ENCODE measurements at places on chromosomes 16 and 17. TPM values are rescaled to one million over a fixed set of nuclear protein-coding genes. Genes with fewer than 3 reads are reported as not detected.

GRCh38 chr16:66130296-66130905 lies 236.1 kb upstream of the CDH5 start:
- no peak overlapping the region for H3K4me3 ChIP-seq
- H3K4me1 ChIP-seq: peaks cover 21% of the 10 kb centered on the region
- no peaks in the 10 kb centered on the region for H3K27me3 ChIP-seq
- no peaks in the 10 kb centered on the region for H3K36me3 ChIP-seq
- H3K27ac ChIP-seq: peak overlapping the region; percentile 44

- H3K27ac ChIP-seq: no peak overlapping the region
- no peak overlapping the region for H3K4me3 ChIP-seq
- H3K4me1 ChIP-seq: peaks cover 93% of the 10 kb centered on the region
- H3K36me3 ChIP-seq: no peaks in the 10 kb centered on the region
- no peaks in the 10 kb centered on the region for H3K27me3 ChIP-seq
Observed at GRCh38 chr17:46157443-46158062, 35.7 kb downstream of the KANSL1 start.

DNA sequence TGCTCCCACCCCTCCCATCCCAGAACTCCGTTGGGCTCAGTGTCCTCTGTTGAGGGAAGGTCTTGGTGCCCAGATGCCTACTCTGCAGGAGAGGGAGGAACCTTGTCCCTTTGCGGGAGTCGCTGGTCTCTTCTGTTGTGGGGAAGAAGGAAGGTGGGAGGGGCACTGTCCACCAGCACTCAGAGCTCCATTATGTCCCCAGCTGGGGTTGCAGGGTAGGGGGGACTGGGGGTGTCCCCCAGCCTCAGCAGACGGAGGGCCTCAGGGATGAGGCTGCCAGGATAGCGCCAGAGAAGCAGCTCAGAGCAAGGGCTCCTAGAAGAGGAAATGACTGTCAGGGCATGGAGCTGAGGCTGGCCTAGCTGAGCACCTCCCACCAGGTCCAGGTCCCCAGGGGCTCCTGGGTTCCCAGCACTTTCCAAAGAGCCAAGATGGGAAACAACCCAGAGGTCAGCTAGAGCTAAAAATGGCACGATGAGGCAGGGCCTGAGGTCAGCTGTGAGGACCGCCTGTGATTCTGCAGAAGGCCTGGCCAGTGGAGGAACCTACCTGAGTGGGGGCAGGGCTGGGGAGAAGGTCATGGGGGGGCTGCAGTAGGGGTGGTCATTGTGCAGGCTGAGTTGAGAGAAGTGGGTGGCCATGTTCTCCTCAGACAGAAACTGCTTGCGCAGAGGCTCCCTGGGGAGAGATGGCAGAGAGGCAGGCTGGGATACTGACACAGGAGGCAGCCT lies 893 bp downstream of the HCFC1R1 start:
- no peak for DNase-seq
- H3K27ac ChIP-seq: peak overlapping the region; percentile 96
- peaks cover 2% of the 10 kb centered on the region for H3K27me3 ChIP-seq
- H3K36me3 ChIP-seq: peaks cover 3% of the 10 kb centered on the region
- H3K4me3 ChIP-seq: peak overlapping the region; percentile 68
- H3K4me1 ChIP-seq: peaks cover 52% of the 10 kb centered on the region

Gene GPRC5C
- 27.5 TPM for total RNA-seq

GRCh38 chr16:75116081-75116910 lies at the start of gene LDHD:
Gene LDHD, minus strand, starts transcription at chr16:75116780. Its CDS starts 60 bp downstream, at chr16:75116720.
- DNase-seq: no peak
- peak within 1 kb of the TSS; percentile 43 for H3K27ac ChIP-seq
- peak within 1 kb of the TSS; percentile 48 for H3K4me3 ChIP-seq

DNA sequence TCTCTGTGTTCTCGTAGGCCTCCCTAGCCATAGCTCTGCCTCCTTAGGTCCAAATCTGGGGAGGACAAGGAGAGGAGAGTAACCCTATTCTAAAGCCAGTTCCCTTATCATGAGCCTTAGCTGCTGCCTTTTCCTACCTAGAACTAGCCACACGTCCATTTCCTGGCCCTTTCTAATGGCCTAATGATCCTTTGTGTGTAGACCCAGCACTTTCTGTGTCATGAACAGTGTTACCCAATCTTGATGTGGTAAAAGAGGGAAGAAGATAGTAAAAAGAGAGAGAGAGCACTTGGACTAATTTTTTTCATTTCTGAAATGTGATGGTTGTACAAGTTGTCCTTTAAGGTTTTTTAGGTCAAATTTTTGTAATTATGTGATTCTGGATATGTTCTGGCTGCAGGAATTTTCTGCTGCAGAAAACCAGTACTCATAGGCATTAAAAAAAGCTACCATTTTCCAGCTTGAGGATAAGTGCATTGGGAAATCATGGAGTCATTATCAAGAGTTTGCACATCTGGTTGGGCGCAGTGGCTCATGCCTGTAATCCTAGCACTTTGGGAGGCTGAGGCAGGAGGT lies 18.2 kb downstream of the CASC3 start:
- DNase-seq: no peak
- no peaks in the 10 kb centered on the region for H3K27me3 ChIP-seq
- H3K36me3 ChIP-seq: no peaks in the 10 kb centered on the region
- no peak overlapping the region for H3K4me3 ChIP-seq
- peaks cover 14% of the 10 kb centered on the region for H3K4me1 ChIP-seq

DNA sequence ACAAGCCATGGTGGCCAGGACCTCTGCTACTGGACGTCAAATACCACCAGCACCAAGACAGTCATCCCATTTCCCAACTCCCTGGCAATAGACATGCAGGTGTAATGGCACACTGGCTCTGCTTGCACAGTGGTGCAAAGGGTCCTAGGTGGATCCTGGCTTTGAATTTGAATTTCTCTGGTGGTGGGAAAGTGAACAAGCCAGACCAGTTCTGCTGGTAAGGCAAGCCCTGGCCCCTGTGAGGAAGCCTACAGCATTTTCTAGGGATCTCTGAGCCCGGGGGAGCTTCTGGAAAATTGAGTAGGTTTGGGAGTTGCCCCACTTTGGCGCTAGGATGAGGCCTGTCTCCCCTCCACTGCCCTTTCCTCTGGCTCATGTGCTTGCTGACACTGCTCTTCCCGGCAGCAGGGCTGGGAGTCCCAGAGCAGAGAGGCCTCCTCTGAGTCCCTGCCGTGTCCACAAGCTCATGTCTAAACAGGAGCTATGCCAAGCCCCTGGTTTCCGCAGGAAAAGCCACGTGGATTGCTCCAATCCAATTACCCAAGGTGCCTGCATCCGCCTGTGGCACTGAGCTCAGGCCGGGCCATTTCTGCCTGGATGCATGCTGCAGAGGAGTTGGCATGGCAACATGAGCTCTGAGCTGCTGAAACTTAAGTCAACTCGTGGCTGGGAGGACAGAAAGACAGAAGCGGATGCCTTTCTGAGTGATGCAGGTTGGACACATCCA lies 67.0 kb downstream of the PRMT7 start:
- DNase-seq: no peak
- no peak overlapping the region for H3K4me3 ChIP-seq
- no peaks in the 10 kb centered on the region for H3K36me3 ChIP-seq
- H3K27me3 ChIP-seq: no peaks in the 10 kb centered on the region
- no peaks in the 10 kb centered on the region for H3K4me1 ChIP-seq
- H3K27ac ChIP-seq: no peak overlapping the region

- no peak overlapping the region for H3K4me3 ChIP-seq
- no peaks in the 10 kb centered on the region for H3K4me1 ChIP-seq
Observed at GRCh38 chr16:62989480-62989879, 953.2 kb upstream of the CDH8 start.

GRCh38 chr16:20768121-20768520 lies 4.3 kb downstream of the ACSM3 start:
- no peaks in the 10 kb centered on the region for H3K27me3 ChIP-seq
- H3K4me1 ChIP-seq: peaks cover 7% of the 10 kb centered on the region
- H3K36me3 ChIP-seq: no peaks in the 10 kb centered on the region
- no peak for DNase-seq
- H3K4me3 ChIP-seq: no peak overlapping the region
- H3K27ac ChIP-seq: no peak overlapping the region

DNA sequence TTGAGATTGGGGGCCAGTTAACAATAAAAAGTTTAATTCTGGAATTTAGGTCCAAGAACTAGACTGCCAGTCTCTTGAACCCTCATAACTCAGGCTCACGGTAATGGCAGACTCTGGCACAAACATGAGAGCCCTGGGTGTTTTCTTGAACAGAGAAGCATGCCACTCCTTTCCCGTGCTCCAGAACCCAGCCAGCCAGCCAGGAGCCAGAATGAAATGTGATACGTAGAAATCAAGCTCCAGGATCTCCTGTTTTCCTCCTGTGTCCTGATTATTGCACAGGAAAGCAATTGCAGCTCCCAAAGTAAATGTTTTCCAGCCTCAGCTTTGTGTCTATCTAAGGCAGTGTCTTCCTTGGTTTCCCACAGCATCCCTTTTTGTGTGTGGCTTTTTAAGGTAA lies 46.2 kb upstream of the NOL11 start:
- no peak overlapping the region for H3K27ac ChIP-seq
- H3K36me3 ChIP-seq: peaks cover 9% of the 10 kb centered on the region
- H3K4me3 ChIP-seq: no peak overlapping the region
- no peaks in the 10 kb centered on the region for H3K4me1 ChIP-seq

Gene CDH5
- 38.3 TPM for total RNA-seq

DNA sequence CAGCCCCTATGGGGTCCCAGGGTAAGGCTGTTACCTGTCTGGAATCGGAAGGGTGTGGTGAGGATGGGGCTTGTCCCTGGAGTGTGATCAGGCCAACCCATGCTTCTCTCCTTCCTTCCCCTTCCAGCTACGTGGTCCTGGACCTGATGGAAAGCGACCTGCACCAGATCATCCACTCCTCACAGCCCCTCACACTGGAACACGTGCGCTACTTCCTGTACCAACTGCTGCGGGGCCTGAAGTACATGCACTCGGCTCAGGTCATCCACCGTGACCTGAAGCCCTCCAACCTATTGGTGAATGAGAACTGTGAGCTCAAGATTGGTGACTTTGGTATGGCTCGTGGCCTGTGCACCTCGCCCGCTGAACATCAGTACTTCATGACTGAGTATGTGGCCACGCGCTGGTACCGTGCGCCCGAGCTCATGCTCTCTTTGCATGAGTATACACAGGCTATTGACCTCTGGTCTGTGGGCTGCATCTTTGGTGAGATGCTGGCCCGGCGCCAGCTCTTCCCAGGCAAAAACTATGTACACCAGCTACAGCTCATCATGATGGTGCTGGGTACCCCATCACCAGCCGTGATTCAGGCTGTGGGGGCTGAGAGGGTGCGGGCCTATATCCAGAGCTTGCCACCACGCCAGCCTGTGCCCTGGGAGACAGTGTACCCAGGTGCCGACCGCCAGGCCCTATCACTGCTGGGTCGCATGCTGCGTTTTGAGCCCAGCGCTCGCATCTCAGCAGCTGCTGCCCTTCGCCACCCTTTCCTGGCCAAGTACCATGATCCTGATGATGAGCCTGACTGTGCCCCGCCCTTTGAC lies 2.4 kb downstream of the MAPK7 start:
- no peak for DNase-seq
- peaks cover 73% of the 10 kb centered on the region for H3K4me1 ChIP-seq
- H3K27ac ChIP-seq: peak overlapping the region; percentile 65
- no peak overlapping the region for H3K4me3 ChIP-seq
- H3K36me3 ChIP-seq: no peaks in the 10 kb centered on the region
- no peaks in the 10 kb centered on the region for H3K27me3 ChIP-seq

Gene KRTAP4-16
- total RNA-seq: not detected

DNA sequence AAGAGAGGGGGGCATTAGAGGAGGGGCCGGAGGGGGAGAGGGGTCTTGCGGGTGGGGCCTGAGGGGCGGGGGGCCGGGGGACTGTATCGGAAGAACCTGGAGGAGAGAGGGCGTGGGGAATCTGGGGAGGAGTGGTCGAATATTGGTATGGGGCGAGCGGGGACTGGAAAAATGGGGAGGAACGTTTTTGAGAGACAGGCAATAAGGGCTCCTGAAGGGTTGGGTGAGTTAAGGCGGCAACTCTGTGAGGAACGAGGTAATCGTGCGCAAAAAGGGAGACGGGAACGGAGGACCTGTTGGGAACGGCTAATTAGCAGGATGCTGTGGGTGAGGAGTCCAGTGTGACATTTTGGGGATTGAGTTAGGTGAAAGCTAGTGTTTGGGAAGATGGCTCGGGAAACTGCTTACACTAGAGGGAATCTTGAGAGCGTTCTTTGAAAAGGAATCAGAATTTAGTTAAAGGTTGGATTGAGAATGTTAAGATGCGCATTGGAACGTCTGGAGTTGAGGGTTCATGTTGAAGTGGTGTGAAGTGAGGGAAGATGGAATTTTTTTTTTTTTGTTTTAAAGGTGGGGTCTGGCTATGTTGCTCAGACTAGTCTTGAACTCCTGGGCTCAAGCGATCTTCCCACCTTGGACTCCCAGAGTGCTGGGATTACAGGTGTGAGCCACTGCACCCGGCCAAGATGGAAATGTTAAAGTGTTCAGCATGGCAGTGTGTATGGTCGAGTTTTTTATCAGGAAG lies 662 bp downstream of the WIPF2 start:
- peaks cover 34% of the 10 kb centered on the region for H3K4me1 ChIP-seq
- peak overlapping the region; percentile 82 for H3K27ac ChIP-seq
- peak; percentile 88 for DNase-seq
- H3K36me3 ChIP-seq: no peaks in the 10 kb centered on the region
- no peaks in the 10 kb centered on the region for H3K27me3 ChIP-seq
- H3K4me3 ChIP-seq: peak overlapping the region; percentile 60

- H3K36me3 ChIP-seq: no peaks in the 10 kb centered on the region
- peak overlapping the region; percentile 99 for H3K27ac ChIP-seq
- peak; percentile 88 for DNase-seq
- H3K4me3 ChIP-seq: peak overlapping the region; percentile 92
Observed at GRCh38 chr17:7250695-7251627, 573 bp downstream of the CTDNEP1 start.

Gene OR3A3
- not detected for total RNA-seq

Gene KCNH6
- not detected for total RNA-seq

- DNase-seq: no peak
- H3K4me3 ChIP-seq: no peak overlapping the region
- H3K27ac ChIP-seq: no peak overlapping the region
- H3K27me3 ChIP-seq: no peaks in the 10 kb centered on the region
Observed at GRCh38 chr17:64461788-64462187, 12.9 kb downstream of the MILR1 start.

DNA sequence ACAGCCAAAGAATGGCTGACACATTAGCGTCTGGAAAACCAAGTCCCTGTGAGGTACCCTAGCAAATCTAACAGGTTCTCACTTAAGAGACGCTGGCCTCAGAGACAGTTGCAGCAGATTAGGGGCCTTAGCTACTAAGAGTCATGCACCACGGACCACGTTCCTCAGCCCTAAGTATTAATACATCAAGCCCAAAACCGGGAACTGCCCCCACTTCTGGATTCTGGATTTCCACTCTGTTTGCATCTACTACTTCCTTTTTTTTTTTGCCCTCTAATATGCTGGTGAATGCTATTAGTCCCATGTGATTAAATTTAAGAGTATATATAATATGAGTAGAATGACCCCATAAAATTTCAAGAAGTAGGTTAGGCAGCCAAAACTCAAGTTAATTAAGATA lies 775 bp upstream of the TERB1 start:
- H3K4me3 ChIP-seq: no peak overlapping the region
- no peaks in the 10 kb centered on the region for H3K4me1 ChIP-seq
- no peaks in the 10 kb centered on the region for H3K27me3 ChIP-seq
- H3K27ac ChIP-seq: no peak overlapping the region
- no peak for DNase-seq

GRCh38 chr16:49437344-49437743 lies 63.7 kb downstream of the C16orf78 start:
- H3K27ac ChIP-seq: no peak overlapping the region
- no peak overlapping the region for H3K4me3 ChIP-seq
- DNase-seq: no peak
- no peaks in the 10 kb centered on the region for H3K27me3 ChIP-seq
- H3K36me3 ChIP-seq: no peaks in the 10 kb centered on the region

- no peaks in the 10 kb centered on the region for H3K4me1 ChIP-seq
- DNase-seq: no peak
- H3K27ac ChIP-seq: no peak overlapping the region
- H3K36me3 ChIP-seq: no peaks in the 10 kb centered on the region
- H3K4me3 ChIP-seq: no peak overlapping the region
Observed at GRCh38 chr17:10815319-10815718, 11.4 kb upstream of the TMEM238L start.

Measured in vagina (tissue), 2 donors.